ENCODE measurements at places on chromosomes 7 and 10.

GRCh38 chr7:7978860-7979259 lies 10.3 kb downstream of the GLCCI1 start:
- no peak for DNase-seq

- DNase-seq = peak; percentile 66
These were observed 48.3 kb upstream of the FAM171A1 start for GRCh38 chr10:15419279-15419874.

GRCh38 chr7:23960361-23960760 lies 250.3 kb downstream of the STK31 start:
- no peak for DNase-seq

DNA sequence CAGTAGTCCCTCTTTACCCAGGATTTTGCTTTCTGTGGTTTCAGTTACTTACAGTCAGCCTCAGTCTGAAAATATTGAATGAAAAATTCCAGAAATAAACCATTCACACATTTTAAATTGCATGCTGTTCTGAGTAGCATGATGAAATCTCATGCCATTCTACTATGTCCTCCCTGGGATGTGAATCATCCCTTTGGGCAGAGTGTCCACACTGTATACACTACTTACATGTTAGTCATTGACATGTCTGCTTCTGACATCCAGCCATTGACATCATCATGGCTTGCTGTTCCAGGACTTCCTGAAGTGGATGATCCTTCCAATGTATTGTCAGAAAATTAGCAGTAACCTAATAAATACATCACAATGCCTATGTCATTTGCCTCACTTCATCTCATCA lies 34.6 kb upstream of the MALRD1 start:
- peak; percentile 18 for DNase-seq

DNA sequence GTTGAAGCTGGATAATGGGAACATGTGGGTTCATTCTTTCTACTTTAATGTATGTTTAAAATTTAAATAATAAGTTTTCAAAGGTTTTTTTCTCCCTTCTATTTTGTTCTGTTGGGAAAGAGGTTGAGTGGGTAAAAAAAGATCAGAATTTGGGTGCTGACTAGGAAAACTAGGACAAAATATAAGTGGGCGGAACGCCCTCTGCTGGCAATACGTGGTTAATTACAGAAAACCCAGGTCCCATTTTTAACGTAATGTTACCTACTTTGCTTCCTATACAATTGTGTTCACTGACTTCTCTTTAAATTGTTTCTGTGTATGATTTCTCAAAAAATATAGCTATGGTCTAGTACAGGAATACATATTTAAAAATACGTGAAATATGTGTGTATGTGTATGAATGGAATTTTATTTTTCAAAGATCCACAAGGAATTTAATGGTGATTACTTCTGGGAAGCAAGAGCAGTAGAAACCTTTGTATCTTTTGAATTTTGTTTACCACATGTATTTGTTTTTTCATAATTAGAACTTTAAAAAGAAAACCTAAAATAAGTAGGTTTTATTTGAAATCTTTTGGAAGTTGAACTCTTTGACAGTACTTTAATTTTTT lies 8.7 kb downstream of the ECD start:
- peak; percentile 70 for DNase-seq

DNA sequence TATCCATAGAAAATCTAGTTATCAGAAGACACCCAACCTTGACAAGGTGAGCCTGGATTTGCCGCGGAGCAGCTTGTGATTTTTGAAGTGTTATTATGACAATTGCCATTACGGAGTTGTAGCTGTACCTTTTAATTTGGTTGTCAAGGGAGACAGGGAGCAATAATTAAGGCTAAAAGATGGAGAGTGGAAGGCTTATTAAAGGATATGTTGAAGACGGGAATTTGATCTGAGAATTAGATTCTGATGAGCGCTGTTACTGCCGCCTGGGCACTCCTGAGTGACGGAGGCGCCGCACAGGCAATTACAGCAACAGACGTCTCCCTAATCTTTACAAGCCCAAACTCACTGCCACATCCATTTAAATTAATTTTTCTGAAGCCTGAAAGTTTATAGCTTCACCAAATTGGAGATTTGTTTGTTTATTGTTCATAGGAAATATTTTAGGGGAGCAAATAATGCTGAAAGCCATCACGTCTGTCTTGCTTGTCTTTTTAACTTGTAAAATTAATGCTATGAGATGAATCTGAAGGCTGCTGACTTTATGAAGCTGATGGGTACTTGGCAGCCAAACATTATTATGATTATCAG lies 475.0 kb upstream of the ADARB2 start:
- DNase-seq = no peak

DNA sequence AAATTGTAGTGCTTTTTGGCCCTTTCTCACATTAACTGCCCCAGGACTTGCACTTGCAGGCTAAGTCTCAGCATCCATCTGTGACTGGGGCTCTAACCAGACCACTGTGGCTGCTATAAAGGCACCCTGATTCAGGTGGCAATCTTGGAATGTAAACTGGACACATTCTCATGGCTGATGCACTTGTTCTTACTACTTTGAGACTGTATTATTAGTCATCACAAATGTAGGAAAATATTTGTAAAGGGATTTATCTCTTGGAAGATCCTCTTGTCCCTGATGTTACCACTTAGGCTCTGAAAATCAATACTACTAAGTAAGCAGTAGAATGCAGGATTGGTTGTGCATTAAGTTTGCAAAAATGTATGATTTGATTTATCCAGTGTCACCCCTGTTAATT lies 25.0 kb downstream of the PDE1C start:
- no peak for DNase-seq

GRCh38 chr7:81195033-81195432 lies 276.2 kb upstream of the SEMA3C start:
- DNase-seq = no peak

DNA sequence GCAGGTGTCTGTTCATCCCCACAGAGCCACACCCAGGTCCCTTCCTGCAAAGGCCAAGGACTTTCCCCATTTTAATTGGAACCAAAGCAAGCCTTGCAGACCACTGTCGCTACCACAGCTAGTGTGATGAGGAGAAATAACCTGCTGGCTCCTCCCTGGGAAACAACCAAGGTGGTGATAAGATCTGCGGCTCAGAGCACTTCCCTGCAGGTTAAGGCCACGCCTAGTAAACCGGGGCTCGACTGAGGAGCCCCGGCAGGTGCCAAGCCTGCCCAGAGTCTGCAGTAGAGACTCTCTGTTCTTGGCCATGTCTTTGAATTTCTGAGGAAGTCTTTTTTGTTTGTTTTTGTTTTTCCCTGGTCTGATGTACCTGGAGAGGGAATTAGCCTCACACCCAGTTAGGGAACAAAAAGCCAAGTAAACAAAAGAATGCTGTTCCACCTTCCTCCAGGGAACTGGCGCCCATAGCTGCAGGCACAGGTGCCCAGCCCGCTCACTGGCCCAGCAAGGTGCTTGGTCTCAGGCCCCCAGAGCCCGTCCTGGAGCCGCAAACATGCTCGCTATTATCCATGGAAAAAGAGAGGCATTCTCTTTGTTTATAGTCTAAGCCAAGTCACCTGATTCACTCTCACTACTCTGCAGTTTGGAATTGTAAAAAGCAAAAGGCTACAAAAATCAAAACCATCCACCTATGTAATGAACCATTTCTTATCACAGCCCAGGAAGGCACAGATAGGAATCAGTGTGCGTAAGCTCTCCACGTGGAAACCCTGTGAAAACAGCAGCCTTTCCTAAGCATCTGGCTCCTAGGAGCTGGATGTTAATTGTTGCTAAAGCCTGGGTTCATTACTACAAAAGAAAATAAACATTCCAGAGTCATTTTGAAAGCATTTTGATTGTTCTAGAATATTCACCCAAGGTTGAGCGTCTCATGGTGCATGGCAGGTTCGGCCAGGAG lies 2.7 kb downstream of the GPR146 start:
- no peak for DNase-seq

DNA sequence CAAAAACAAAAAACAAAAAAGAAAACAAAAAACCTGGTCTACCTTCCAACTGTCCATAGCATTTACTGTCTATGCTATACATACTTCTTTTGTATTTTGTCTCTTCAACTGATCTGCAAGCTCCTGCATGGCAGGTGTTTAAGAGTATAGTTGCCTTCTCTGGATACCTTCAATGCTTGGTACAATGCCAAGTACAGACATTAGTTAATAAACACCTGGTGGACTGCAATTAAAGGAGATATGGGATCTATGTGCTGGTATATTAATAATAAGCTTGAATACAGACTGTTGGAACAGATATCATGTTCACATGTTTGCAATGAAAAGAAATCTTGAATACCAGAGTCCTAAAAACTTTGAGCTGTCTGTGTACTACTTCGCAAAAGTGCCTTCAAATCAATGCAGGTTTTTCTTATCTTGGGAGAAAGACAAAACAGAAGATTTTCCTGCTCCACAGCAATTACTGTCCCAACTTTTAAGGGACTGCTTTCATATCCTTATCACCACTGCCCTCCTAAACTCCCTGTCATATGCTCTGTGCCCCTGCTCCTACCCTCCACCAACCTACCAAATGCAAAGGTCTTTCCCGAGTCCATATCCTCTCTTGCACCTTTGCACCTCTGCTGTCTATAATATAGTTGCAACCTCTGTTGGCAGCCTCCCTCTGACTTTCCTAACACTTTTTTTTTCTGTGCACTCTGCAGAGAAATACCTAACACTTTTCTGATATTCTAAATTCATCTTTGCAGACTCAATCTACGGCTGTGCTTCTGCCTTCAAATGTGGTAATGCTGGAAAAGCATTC lies 85.1 kb downstream of the DNMBP start:
- DNase-seq = no peak

GRCh38 chr10:9860045-9860444 lies 1157.6 kb upstream of the CELF2 start:
- DNase-seq = no peak

DNA sequence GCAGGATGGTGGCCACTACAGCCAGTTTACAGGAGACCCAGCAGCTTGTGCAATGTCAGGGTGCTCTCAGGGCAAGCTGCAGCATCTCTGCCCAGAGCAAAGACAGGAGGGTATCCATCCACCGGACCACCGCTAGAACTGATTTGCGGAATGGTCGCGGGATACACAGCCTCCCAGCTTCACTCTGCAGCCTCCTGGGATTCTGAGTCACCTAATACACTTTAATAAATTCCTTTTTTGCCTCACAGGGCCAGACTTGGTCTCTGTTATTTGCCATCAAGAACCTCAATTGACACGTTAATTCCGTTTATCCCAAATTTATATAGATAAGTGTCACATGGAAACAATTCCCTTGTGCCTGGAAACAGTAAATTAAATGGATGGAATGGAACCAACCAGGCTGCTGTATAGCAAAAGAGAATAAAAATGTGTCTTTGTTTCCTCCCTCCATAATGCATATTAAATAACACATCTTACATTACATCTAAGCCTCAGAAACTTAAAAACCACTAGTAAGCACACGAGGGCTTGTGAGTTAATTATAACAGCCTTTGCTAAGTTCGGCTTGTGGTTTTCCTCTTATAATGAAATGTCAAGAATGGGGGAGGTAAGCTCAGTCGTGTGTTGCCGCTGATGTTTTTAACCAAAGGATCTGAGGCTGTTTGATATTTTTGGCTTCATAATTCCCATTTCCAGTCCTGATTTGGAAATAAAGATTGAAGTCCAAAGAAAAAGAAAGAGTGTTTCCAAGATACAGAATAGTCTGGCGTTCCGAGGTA lies 52.1 kb downstream of the ADRB1 start:
- DNase-seq = no peak

DNA sequence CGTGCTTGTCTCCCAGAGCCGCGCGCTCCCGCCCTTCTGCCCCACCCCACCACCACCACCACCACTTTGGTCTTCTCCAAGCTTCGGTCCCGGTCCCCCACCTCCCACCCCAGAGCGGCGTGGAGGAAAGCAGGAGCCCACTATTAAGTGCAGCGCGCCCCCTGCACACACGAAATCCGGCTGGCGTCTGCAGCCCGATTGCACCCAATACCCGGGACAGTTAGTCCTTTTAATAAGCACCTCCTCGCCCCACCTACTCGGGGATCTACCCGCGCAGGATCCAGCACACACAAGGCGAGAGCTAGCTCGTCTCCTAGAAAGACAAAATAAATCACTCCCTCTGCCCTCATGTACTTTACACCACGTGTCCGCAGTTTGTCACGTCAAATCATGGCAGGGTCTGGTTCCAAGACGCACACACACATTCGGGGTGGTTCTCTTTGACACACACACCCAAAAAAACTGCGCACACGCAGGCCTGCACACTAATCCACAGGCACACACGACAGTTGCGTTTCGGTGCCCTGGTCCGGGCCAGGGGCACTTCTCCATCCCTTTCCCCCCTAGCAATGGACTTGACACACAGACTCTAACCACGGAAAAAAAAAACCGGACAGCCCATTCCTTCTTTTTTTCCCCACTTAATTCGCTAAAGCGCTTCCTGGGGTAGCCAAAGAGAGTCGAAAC lies 1.6 kb downstream of the SFMBT2 start:
- DNase-seq = no peak

DNA sequence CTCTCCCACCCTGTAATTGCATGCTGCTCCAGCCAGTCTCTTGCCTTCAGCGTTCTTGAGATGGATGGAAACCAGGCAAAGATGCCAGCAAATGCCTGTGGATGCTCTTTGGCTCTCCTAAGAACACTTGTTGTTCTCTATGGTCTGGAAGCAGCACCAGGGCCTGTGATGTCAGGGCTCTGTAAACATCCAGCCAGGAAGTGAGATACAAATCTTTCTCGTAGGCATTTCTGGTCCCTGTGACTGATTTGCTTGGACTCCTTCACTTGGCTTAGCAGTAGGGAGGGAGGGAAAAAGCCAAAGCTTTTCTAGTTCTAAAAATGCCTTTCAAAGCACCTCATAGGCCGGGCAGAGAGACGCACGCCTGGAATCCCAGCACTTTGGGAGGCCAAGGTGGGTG lies 201.3 kb downstream of the REEP3 start:
- peak; percentile 68 for DNase-seq

- no peak for DNase-seq
These were observed 45.5 kb downstream of the ABCC2 start for GRCh38 chr10:99827936-99828335.

DNA sequence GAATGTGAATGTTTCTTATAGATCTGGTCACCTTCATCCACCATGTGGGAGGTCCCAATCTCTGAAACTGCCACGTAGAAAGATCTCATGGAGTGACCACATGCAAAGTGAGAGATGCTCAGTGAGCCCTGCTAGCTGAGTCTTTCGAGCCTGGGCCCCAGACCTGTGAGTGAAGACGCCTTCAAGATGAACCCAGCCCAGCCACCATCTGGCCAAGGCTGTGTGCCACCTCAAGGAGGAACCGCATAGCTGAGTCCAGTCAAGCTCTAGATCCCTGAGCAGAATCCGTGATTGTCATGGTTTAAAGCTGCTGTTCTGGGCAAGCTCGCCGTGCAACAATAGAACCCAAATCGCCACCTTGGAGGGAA lies 20.2 kb upstream of the PPIF start:
- no peak for DNase-seq

DNA sequence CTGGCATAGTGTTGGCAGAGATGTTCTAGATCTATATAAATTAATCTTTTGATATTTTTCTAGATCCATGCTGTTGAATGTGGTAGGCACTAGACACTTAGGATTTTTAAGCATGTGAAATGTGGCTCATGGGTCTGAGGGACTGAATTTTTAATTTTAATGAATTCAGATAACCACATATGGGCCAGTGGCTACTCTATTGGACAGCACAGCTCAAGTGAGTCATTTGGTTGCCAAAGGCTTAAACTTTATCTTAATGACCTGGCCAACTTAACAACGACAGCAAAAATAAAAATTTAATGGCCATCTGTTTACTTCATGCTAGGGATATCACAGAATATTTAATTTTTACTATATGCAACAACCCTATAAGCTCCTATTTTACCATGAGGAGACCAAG lies 61.4 kb downstream of the CDK14 start:
- no peak for DNase-seq

GRCh38 chr7:18590744-18591340 lies 95.3 kb downstream of the HDAC9 start:
- DNase-seq = peak; percentile 55

All from GM03348 (cell line).